ENCODE measurements at places on chromosomes 11 and 22.

DNA sequence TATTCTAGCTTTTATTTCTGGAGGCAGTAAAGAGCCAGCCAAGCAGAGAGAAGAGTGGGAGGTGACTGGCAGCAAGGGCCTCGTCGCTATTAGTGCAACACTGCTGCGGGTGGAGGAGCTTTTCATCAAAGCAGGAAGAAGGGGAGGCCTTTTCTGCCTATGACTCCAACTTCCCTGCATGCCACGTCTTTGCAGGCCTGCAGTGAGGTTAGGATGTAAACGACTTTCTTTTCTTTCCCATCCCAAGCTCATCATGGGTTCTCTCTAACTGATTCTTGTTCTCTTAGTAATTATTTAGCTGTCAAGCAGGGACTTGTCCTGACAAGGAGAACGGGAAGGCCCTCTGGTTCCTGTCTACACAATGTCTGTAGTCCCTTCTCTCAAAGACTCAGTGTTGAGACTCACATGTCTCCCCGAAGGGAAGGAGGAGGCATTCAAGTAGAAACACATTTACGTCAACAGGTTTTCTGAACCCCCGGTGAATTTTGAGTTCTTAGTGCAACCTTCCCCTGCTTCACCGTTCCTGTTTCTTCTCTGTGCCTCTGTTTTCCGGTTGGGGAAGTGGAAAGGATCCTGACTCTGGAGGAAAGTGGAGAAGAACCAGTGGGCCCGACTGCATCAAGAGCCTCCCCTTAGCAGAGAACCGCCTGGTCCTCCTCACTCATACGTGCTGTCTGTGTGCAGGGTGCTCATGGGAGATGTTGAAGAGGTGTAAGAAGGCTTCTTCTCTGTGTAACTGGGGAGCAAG lies 56.9 kb downstream of the PACS1 start:
- DNase-seq: no peak

- DNase-seq: no peak
These were observed 230.7 kb downstream of the KCNA4 start for GRCh38 chr11:29786092-29786491.

DNA sequence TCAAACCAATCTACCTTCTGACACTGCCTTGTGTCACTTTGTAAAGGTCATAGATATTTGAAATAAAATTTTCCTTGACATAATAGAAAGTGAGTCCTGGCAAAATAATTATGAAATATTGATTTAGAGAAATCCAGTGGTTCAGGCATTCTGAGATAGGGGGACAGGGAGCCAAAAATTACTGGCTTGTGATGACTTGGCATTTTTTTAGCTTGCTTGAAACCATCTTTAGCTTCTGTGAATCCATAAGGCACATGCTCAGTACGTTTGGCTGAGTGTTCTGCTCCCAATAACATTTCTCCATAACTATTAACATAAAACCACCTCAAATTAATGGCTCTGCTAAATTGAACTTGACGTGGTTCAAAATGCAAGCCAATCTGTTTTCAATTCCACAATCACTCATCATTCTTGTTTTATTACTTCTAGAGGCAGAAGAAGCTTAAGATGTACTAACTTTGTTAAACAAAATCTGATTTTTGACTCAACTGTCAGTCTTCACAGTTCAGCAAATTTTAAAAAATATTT lies 209.0 kb downstream of the LRRC4C start:
- no peak for DNase-seq

DNA sequence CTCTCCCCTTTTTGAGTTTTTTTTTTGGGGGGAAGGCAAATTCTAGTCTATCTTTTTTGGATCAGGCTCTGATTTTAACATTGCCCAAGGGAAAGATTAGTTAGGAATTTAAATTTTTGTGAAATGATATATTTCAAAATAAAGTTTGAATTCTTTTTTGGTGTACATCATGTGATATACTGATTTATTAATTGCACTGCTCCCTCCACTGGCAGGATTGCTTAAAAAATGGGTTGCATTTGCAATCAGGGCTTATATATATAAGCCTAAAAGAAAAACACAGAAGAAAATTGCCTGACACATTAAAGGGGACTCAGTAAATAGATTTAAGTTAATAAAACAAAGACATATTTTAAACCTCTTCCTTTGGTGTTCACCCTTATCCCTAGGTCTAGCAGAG lies 1.2 kb downstream of the DYNC2H1 start:
- no peak for DNase-seq

DNA sequence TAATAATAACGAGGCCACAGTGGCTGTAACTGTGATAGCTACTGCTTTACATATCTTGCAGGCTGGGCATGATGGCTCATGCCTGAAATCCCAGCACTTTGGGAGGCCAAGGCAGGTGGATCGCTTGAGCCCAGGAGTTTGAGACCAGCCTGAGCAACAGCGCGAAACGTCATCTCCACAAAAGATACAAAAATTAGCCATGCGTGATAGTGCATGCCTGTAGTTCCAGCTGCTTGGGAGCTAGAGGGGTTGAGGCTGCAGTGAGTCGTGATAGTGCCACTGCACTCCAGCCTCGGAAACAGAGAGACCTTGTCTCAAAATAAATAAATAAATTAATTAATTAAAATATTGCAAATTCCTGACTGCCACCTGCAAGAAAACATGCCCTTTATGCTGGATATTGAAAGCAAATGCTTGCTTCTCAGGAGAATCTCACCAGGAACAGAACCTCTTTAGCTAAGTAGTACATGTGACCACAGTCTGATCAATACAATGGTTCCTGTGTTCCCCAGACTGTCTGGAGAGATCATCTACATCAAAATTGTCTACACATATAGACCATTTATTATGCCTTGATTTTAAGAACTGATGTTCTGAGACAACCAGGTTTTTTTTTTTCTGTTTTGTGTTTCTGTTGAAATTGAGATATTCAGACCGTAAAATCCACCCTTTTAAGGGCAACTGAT lies 6.3 kb downstream of the ZBTB3 start:
- DNase-seq: no peak

GRCh38 chr11:211741-212140 lies 4.2 kb downstream of the RIC8A start:
- no peak for DNase-seq

DNA sequence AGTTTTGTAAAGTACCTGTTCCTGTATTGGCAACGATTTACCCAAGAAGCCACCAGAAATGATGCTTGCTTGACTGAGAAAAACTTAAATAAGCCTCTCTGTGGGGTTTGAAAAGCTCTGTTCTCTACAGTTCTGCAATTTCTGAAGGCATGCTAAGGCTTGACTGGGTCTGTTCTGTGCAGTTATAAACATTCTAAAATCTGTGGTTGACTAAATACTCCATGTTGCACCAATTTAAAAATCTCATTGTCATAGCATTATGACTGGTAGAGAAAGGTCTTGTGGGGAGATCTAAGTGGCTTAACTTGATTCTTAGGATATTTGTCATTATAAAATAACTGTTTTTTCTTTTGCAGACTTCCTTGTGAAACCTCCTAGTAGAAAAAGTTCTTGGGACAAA lies 73.7 kb downstream of the MTMR3 start:
- no peak for DNase-seq

DNA sequence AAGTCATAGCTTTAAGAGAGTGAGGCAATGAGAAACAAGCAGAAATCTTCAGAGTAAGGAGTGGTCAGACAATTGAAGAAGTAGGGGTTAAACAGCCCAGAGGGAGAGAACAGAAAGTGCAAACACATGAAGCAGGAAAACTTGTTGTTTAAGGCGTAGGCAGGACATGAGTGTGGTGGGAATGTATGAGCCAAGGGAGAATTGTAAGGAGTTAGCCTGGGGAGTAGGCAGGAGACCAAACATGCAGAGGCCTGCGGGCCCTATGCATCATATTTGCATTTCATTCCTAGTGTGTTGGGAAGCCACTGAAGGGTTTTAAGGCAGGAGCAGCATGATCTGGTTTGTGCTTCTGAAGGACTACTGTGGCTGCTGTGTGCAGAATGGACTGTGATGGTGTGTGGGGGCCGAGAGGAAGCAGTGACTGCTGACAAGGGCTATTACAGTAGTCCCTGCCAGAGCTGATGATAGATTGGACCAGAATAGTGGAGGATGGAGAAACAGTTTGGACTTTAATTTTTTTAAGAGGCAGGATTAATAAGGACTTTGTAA lies 179.9 kb upstream of the C11orf87 start:
- DNase-seq: no peak

DNA sequence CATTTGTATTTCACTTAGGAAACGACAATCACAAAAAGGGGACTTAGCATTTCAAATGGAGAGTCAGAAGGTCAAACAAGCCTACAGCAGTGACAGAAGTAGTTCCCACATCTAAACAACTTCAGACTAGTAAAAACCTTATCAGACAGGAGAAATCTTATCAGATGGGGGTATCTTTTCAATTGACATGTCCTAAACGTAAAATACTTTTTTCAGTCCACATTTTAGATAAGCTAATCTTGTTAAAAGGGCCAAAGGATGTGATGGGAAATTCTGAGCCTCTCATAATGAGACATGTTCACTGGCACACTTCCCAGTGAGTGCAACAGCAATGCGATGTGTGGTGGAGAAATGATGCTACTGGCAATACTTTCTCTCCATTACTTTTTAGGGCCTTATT lies 2.4 kb downstream of the MAPK1 start:
- DNase-seq: no peak

- DNase-seq: no peak
These were observed 24.0 kb upstream of the P2RY2 start for GRCh38 chr11:73194034-73194507.

GRCh38 chr11:130769782-130770535 lies 146.3 kb downstream of the SNX19 start:
- no peak for DNase-seq

- no peak for DNase-seq
These were observed 99.1 kb downstream of the GAB2 start for GRCh38 chr11:78318321-78319114.

GRCh38 chr11:34604145-34604544 lies 16.7 kb upstream of the EHF start:
- DNase-seq: no peak

DNA sequence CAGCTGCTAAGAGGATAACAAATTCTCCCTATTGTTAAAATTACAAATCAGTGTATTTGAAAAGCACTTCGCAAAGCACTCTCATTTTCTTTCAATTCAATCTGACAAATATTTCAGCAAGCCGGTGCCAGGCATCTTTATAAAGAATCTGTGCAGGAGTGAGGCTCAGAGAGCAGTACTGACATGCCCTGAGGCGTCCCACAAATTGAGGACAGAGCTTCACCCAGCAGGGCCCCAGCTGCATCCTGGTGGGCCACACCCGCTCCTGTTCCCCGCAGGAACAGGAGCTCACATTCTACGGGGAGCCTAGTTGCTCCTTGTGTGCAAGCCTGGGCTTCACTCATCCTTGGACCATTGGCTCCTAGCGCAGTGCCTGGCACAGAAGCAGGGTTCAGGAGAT lies 60.9 kb upstream of the EIF3D start:
- DNase-seq: no peak

- no peak for DNase-seq
These were observed 650 bp downstream of the CST6 start for GRCh38 chr11:66012371-66012945.

DNA sequence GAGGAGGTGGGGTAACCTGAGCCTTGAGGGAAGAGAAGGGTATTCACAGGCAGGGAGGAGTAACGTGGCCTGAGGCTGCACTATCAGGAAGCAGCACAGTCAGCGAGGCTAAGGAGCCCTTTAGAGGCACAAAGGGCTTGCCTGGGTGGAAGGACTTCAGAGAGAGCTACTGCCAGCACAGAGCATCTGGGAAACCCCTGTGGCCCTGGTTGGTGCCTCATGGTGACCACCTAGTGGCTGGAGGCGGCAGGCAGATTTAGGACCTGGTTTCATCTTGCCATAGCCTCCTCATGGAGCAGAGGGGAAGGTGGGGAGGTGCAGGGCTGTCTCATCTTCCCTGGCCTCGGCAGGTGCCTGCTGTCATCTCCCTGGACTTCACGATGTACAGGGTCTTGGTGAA lies 64.5 kb downstream of the MPPED1 start:
- no peak for DNase-seq

- DNase-seq: no peak
These were observed 289.2 kb downstream of the MN1 start for GRCh38 chr22:27512283-27512761.

GRCh38 chr11:35388061-35388460 lies 31.3 kb downstream of the SLC1A2 start:
- no peak for DNase-seq

DNA sequence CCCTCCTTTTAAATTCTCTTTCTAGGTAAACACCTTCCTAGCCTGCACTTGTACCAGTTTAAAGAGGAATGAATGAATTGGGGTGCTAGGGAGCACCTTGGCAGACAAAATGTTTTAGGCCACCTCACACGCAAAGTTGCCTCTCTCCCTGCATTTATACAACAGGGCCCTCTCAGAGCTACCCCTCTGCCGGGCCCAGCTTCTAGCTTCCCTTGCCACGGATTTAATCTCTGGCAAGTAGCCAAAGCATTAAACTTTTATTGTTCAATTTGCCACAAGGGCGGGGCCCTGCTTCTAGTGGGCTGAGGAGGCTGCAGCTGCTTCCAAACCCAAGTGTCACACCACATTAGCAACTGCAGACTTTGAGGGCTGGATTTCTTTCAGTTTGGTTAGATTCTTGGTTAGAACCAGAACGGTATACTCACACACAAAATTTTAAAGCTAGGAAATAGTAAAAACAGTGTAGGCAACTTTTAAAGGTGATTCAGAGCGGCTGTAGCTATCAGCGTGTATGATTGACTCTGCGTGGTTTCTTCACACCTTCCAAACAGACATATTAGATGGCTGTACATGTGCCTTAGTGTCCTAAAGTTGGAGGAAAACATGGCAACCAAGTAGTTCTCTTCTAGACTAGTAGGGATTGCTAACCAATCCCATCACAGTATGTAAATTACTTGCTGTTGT lies 6.5 kb downstream of the KREMEN1 start:
- peak; percentile 82 for DNase-seq

Measured in D341Med (cell line).